ENCODE measurements at places on chromosomes 11 and 22. TPM values are rescaled to one million over a fixed set of nuclear protein-coding genes. Genes with fewer than 3 reads are reported as not detected.

DNA sequence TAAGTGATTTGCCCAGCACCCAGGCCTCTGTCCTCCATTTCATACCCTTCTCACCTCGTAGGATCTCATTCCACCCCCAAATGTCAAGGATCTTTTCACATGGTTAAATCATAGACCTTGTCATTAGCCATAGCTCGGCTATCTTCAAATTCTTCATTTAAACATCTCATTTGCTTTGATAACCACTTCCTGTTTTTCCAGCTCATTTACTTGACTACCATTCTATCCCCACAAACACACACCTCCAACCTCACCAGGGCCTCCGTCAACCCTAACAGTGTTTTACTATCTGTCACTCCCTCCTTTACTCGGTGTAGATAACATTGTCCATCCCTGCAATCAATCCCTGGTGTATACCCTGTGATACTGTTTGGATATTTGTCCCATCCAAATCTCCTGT is 36.8 kb upstream of the LARGE1 start:
- no peak for DNase-seq

- no peak for DNase-seq
These were observed 431.4 kb upstream of the CCDC90B start for GRCh38 chr11:83717537-83717936.

Gene KCNA4
- not detected for total RNA-seq

Gene GRM5
- total RNA-seq, result under 0.01 TPM

Gene CEND1
- total RNA-seq, result 0.13 TPM

All from pulmonary artery endothelial cell (primary cell).